Neural crest cell (in vitro differentiated cells): ENCODE measurements at places on chromosomes 2 and 18.

GRCh38 chr18:76378526-76379215 is 116.4 kb downstream of the ZNF516 start:
- no peak for DNase-seq

- no peak for DNase-seq
Measured at GRCh38 chr18:41646915-41647620, 308.0 kb upstream of the PIK3C3 start.

DNA sequence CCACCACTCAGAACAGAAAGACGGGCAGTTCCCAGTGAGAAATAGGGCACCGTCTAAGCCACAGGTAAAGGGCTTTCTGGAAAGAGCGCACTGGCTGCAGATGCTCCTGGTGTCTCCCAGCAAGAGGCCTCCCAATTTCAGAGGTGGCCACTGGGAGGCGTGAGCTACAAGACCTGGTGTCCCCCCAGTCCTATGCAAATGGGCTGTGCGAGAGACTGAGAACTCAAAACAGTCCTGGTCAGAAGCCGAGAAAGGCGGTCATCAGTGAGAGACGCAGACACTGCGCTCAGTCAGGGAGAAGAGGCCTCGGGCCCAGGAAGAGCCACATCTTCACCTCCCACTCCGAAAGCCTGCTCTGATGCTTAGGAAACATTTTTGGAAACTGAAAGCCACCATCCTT is 179.5 kb downstream of the EIPR1 start:
- DNase-seq = peak; percentile 34

GRCh38 chr2:216732334-216732733 is 37.0 kb upstream of the IGFBP5 start:
- no peak for DNase-seq

DNA sequence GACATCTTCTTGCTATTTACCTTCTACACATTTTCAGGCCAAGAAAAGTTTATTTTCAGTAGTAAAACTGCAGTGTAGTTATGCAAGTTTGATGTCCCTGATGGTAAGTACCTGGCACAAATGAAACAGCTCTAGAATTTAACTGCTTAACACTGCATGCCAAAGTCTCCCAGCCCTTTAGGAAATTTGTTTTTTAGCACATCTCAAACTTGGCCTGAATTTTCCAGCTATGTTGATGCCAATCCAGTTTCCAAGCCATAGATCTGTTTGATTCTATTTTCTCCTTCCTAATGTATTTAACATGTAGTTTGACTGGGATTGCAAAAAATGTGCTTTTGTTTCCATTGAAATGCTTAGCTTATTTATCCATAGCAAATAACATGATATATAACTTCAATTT is 29.3 kb upstream of the ZNF385B start:
- no peak for DNase-seq

- DNase-seq = no peak
Measured at GRCh38 chr2:10079266-10079869, 843 bp downstream of the CYS1 start.

DNA sequence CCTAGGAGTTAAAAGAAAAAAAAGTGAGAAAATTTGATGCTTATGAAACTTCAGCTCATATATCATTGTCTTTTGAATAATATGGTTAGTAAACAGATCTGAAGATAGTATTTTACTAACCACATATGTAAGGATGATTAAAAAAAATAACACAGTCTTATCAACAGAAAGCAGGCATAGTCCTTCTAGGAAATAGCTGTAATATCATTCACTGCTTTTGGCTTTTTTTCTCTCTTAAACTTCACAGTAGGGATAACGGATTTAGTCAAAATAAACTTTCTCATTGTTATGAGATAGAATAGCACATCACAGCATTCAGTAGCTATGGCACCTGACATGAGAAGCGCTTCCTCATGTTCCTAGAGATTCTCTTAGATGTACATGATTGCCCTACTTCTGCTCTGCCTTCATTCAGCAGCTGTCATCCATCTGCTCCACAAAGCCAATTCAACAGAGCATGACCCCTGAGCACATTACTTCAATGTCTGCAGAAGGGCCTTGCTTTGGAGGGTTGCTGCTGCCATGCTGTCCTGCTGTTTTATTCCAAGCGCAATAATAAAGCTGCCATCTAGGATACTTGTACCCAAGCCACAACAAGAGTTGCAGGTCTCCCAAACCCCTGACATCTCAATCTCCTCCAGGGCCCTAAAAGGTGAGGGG is 67.0 kb downstream of the TTC21B start:
- no peak for DNase-seq

GRCh38 chr2:232674491-232674890 is 22.6 kb upstream of the GIGYF2 start:
- DNase-seq = no peak

GRCh38 chr18:74468547-74469061 is 11.5 kb upstream of the DIPK1C start:
- DNase-seq = no peak

DNA sequence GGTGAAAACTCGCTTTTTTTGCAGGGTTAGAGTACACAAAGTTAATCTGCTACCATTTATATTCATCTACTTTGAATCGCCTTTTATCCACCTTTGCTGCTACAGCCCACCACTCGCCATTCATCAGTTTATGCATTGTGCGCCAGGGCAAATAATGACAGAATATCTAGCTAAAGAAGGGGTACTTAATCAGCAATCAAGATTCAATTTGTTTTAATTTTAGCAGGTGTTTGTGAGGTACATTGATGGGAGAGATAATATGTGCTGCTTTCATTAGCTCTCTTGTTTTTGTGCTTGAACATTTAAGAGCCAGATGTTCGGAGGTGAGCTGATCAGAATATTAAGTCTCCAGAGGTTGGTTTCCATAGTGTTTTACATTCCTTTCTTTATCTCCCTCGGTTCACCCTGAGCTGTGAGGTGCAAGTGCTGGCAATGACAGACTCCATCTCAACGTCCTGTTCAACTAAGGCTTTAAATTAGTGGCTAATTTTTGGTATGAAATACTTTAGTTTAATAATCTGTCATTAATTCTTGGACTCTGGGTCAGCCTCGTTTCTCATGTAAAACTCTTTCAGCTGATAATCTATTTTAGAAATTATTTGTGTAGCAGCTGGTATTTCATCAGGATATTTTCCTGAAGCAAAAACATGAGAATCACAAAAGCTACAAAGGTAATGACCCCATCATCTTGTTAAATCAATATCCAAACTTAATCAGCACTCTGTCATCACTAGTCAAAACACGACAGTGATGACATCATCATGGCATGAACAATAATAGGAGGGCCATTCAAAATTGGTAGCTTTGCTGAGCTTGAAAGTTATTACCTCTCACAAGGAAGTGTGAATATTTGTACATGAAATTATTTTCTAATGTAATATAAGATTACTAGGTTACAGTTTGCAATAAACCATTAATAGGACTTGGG is 479.9 kb upstream of the FANCL start:
- DNase-seq = no peak

DNA sequence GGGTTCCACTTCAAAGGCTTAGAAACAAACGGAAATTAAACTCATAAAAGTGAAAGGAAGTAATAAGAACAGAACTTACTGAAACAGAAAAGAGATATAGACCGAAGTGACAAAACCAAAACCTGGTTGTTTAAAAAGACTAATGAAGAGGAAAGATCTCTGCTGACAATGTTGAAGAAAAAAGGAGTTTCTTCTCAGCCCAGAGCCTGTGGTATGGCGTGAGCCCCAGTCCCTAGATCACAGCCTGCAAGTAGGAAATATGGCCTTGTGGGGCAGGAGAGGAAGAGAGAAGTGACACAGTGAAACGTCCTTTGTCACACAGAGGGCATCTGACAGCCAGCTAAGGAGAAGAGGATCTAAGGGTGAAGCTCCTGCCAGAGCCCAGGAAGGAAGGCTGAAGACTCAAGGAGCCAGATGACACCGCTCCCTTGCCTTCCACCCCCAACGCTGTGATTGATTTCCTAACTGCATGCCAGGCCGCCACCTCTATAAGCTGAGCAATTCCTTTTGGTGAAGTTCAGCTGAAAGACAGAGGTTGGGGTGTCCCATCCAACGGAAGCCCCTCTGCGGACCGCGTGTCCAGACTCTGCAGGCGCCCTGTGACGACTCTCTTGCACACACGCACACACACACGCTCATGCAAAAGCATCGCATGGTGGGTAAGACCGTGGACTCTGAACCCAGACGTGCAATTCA is 141.1 kb downstream of the HDAC4 start:
- DNase-seq = no peak

GRCh38 chr2:171791361-171791760 is 102.7 kb downstream of the SLC25A12 start:
- no peak for DNase-seq

DNA sequence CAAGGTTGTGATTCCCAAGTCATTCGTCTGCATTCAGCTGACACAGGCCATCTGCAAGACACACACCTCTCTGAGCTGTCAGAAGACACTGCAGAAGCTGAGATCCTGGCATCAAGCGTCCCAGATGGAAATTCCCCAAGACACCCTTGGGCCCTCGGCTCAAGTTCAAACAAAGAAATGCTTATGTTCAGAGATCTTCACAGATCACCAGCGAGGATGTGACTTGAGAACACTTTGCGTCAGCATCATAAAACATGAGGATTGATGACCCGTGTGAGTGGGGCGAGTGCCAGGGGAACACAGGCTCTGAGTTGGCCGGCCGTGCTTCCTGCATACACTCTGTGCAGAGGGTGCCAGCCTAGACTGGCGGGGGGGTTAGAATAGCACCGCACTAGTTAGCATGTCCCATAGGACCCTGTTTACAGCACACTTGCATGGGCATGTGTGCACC is 36.8 kb downstream of the KCNIP3 start:
- DNase-seq = no peak

DNA sequence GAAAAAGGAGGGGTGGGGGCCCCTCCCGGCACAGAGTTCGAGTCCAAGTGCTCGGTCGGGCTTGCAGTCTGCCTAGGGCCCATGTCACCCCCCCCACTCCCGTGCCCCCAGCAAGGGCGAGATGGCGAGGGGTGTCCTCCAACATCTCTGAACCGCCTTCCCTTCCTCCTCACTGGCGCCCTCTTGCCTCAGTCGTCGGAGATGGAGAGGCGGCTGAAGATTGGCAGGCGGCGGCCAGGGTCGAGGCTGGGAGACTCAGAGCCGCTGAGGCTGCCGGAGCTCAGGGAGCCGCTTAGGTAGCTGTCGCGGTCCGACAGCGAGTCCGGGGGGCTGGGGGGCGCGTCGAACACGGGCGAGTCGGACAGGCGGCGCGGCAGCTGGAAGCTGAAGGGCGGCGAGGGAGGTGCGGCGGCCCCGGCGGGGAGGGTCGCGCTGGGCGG is 2.3 kb downstream of the ZFP36L2 start:
- DNase-seq = peak; percentile 75

GRCh38 chr2:240624950-240625621 is at the start of gene GPR35:
Gene GPR35, plus strand, starts transcription at chr2:240625480. Its CDS starts 4,473 bp downstream, at chr2:240629953.
- no peak for DNase-seq

DNA sequence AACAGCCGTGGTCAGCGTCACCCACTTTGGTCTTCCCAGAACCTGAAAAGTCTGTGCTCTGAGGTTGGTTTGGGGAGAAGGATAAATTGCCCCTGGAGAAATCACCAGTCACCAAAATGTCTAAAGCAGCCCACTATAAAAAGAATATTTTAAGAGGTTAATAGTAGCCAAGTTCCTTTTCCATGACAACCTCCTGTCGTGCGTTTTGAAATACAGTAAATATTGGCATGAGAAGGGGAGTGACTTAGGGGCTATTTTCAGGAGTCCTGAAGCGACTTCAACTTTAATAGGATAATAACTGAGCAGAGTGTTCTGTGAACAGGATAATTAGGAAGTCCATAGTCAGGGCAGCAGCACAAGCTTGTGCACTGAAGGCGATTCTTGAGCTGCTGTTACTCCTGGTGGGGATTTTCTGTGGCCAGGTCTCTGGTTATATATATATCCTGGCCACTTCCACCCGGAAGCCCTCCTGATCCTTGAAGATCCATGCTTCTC is 49.3 kb downstream of the RNF144A start:
- DNase-seq = no peak

DNA sequence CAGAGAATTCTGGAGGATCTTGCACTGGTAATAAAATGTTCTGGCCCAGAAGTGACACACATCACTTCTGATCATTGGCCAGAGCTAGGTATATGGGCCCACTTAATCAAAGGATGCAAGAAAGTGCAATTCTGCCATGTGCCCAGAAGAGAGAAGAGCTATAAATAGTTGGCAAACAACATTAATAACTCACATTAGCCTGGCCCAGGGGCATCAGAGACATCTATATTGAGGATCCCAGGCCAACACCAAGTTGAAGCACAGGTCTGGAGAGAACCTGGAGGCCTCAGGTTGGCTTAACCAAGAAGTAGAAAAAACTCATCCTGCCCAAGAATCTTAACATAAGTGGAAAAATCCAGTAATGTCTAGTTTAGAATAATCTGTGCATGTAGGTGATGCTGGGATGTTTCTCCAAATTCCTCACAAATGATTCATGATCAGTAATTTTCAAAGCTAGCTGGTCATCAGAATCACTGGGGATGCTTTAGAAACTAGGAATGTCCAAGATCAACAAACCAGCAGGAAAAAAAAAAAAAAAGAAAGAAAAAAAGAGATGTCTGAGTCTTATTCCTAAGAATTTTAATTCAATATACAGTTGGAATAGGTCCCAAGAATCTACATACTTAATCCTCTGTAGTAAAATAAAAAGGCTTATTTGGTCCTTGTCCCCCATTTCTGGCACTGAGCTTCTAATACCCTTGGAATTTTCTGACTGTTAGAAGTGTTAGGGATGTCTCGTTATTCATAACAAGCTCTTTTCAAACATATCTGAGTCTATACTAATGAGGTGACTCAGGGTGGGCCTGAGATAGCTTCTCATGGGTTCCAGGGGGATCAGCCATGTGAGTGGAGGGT is 35.0 kb upstream of the EVA1A start:
- DNase-seq = no peak

- DNase-seq = no peak
Measured at GRCh38 chr2:200378652-200379290, 72.3 kb downstream of the SPATS2L start.

GRCh38 chr2:224937887-224938286 is 104.4 kb downstream of the DOCK10 start:
- no peak for DNase-seq

GRCh38 chr2:213496226-213496625 is 212.0 kb downstream of the SPAG16 start:
- no peak for DNase-seq

GRCh38 chr2:205681401-205682238 is 681 bp upstream of the NRP2 start:
- no peak for DNase-seq

GRCh38 chr18:10197097-10197496 is 257.3 kb upstream of the APCDD1 start:
- DNase-seq = no peak

GRCh38 chr2:144346229-144346628 is 173.7 kb downstream of the ZEB2 start:
- DNase-seq = no peak

DNA sequence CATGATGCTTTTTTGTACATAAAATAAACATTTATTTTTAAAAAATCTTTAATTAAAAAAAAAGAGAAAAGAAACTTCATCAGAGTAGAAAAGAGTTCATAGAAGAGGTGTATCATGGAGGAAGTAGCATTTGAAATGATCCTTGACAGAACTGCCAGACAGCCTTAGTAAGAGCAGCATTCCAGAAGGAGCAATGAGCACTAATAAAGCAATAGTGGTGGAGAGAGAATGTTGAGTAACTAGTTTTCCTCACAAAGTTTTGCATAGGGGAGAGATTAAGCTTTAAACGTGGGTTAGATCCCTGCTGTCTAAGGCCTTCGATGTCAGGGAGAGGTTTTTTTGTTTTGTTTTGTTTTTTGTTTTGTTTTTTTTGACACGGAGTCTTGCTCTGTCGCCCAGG is 29.8 kb upstream of the METTL21A start:
- DNase-seq = no peak

- DNase-seq = no peak
Measured at GRCh38 chr2:240095556-240096523, 40.3 kb downstream of the COPS9 start.
